ENCODE measurements at places on chromosomes 2 and 18.

DNA sequence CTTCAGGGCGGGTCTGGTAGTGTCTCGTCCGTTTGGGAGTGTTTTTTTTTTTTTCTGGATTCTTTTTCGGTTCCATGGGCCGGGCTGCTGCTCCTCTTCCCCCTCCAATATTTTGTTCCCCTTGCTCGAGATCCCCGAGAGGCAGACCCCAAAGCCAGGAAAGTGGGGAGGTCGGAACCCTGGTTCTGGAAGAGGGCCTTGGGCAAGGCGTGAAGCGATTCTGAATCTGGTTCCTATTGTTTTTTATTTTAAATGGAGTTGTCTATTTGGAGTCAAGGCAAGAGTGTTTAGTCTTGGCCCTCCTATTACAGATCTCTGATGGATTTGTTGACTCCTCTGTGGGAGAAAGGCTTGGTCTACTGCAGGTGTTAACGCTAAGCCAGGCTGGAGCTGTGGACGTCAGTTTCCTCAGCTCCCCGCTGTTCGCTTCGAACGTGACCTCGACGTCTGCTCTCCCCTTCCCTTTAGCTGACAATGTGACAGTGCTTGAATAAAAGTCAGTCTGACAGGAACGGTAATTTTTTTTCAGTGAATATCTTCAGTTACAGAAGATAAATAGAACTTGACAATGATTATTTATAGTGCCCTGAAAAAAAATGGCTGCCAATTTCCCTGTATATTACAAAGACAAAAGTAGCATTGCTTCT is 683 bp upstream of the DNAJC27 start:
- DNase-seq, result peak; percentile 65

DNA sequence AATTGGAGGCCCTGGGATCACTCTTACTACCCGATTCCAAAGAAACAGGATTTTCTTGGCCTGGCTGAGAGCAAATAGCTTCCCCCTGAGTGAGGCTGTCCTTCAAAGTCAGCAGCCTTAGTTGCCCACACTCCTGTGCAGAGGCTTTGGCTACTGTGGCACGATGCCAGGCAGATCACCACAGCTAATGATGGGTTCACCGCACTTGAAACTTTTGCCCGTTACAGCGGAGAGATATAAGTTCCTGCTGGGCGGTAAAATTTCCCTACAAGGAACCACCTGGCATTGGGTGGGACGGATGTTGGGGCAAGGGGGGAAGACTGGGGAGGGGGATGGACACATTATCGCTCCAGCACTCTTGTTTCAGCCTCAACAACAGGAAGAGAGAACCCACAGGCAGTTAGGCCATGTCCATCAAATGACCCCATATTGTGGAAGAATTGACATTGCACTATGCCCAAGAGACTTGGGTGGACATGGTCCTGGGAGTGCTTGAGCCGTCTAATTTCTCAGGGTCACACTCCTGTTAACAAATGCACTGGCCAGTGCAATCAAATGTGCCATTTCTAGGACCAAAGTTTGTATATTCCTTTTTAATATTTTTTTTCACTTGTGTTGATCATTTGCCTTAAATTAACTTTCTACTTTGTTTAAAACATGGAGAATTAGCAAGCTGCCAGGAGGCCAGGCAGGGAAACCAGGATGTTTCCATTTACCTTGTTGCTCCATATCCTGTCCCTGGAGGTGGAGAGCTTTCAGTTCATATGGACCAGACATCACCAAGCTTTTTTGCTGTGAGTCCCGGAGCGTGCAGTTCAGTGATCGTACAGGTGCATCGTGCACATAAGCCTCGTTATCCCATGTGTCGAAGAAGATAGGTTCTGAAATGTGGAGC is 4.4 kb downstream of the IL1B start:
- no peak for DNase-seq

DNA sequence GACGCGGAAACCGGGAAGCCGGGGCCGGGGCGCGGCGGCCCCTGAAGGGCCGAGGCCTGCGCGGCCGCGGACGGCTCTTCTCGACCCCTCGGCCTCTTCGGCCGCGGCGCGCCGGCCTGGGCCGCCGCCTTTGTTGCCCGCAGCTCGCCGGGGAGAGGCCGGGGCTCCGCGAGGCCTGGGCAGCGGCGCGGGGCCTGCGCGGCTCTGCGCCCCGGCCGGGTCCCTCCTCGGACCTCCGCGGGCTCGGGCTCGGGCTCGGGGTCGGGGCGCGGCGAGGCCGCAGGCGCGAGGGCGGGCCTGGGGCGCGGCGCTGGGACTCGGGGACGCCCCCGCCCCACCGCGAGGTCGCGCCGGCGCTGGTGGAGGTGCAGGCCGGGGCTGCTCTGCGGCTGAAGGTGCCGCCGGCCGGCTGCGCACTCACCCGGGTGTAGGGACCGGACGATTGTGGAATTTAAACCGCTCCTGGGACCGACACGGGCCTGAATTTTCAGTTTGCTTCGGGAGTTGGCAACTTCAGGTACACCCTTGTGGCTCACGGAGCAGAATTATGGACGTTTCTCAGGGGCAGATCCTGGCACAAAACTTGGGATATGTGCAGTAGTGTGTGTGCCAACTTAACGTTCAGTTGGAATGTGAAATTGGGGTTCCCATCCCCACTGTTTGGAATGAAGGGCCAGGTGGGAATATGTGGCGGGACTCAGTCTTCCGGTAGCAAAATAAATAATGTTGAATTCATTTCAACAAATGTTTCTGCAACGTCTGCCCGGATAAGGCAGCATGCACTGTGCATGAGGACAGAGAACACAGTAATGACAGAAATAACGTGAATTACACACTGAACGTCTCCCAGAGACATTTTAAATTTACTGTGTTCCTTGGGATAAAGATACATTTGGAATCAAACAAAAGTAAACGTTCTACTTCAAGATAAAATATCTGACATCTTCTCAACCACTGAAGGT is 787 bp downstream of the SOCS6 start:
- DNase-seq, result peak; percentile 53

DNA sequence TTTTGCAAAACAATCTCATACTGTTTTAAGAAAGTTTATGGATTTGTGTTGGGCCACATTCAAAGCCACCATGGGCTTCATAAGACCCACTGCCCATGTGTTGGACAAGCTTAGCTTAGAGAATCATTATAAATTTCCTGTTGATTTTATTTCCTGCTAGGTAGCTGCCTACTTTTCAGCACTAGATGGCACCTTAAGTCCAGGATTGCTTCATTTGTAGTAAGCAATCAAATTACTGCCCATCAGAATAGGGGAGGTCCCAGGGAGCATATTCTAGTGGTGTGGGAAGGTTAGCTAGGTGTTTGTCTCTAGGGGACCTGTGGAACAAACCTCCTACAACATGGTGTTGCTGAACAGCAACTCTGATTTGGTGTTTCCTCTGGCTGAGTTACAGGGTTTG is 11.0 kb upstream of the DCDC2C start:
- no peak for DNase-seq

DNA sequence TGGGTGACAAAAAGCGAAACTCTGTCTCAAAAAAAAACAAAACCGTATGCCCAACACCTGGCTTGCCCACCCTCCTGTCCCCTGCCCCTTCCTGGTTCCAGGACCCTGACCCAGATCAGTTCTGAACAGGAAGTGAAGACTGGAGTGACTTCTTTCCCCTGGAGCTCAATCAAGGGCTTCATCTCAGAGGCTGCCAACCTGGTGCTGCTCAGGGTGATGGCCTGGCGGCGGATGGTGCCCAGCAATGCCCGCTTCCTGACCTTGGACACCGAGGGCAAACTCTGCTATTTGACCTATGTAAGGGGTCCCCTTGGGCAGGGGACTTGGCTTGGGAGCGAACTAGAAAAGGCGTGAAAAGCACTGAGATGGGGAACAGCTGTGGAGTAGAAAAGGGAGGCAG is 5.9 kb downstream of the CATIP start:
- DNase-seq, result no peak

DNA sequence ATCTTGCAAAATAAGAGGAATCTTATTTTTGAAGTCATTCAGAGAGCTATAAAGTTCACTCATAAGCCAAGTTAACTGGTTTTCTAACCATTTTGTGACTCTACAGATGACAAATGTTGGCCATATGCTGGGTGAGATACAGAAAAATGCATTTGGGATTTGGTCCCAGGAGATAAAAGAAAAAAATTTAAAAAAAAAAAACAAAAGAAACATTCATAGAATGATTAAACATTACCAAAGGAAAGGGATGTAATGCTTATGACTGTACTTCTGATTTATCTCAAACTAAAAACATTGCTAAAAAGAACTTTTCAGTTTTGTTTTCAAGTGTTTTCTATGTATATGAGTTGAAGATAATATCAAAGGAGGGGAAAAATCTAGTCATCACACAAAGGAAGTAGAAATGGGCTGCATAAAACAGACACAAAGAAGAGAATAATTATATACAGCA is 43.1 kb downstream of the PELI1 start:
- DNase-seq, result no peak

GRCh38 chr2:11976073-11976472 is 229.6 kb downstream of the LPIN1 start:
- DNase-seq, result no peak

GRCh38 chr2:136527560-136527959 is 237.8 kb upstream of the THSD7B start:
- no peak for DNase-seq

DNA sequence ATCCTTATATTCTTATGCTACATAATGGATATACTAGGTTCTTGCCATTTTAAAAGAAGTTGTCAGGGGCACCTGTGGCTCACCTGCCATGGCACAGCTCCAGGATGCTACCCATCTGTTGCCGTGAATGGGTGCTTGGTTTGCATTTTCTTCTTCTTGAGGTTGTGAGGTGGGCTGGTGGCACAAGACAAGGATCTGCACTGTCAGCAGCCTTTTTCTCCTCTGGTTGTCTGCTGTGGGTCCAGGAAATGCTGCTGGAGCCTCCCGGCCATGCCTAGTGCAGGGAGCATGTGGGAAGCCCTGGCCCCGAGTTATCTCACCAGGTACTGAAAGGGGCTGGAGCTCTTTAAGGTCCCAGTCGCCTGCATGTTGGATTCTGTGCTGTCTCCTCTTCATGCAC is 2.6 kb downstream of the IL1R1 start:
- DNase-seq, result no peak

GRCh38 chr18:12701161-12701560 is 1.4 kb downstream of the CEP76 start:
- no peak for DNase-seq

GRCh38 chr2:172937884-172938712 is 137.5 kb upstream of the MAP3K20 start:
- DNase-seq, result no peak

DNA sequence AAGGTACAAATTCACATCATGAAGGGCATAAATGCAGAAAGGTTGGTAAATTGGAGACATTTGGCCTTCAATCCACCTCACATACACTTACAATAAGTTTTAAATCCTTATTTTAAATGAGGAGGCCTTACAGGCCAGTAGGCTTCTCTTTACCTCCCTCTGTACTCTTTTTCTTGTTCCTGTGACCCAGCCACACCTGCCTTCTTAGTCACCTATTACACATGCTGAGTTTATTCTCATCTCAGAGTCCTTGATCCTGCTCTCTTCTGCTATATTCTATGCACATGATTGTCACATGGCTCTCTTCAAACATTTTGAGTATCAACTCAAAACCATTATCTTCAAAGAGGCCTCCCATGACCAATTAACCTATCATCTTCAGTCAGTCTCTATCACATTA is 491.5 kb downstream of the SATB2 start:
- no peak for DNase-seq

GRCh38 chr2:143675021-143675420 is 545.8 kb downstream of the ARHGAP15 start:
- no peak for DNase-seq

DNA sequence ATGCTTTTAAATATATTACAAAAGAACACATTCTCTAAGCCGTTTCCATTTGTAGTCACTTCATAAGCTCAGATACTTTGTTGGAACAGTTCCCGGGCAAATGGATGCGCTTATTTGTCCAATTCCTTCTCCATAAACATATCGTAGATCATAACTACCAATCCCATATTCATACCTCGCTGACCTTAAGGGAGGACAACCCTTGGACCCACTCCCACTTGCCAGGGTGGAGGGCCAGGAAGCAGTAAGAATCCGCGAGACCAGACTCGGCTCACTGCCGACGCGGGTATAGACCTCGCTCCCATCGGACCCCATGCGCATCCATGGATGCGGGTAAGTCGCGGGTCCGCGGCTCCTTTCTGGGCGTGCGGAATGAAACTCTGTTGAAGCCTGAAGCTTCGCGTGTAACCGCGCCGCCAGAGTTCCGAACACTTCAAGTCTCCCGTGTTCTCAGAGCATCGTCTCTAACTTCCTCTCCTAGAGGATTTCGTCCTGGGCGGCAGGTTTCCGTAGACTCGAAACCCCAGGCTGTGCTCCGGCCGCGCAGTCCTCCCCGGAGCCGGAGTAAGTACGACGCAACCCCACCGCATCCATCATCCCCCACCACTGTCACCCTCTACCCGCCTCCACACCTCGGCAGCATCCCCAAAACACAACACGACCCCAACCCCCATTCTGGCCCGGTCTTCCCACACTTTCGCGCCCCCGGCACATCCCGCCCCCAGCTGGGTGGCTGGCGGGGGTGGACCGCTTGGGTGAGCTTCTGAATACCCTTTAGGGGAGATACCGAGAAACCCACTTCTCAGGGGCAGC is 1.1 kb downstream of the DSC3 start:
- peak; percentile 23 for DNase-seq

DNA sequence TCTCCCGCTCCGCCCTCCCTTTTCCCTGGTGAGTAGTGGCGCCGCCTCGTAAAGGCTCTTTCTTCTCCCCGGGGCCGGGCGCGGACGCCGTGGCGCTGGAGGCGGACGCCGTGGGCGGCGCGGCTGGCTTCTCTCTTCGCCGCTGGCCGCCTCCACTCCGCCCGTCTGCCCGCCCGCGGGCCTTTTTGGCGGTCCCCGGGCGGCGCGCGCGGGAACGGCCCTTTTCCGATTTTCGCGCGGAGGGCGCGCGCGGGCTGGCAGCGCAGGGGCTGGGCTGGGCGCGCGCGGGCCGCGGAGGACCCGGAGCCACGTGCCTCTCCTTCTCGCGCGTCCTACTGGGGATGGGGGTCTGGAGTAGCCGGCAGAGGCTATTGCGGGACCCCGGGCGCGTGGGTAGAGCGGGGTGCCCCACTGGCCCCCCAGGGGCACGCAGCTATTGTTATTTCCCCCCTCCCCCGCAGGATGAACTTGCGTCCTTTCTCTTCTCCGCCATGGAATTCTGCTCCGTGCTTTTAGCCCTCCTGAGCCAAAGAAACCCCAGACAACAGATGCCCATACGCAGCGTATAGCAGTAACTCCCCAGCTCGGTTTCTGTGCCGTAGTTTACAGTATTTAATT is 472 bp downstream of the SLC20A1 start:
- peak; percentile 49 for DNase-seq

DNA sequence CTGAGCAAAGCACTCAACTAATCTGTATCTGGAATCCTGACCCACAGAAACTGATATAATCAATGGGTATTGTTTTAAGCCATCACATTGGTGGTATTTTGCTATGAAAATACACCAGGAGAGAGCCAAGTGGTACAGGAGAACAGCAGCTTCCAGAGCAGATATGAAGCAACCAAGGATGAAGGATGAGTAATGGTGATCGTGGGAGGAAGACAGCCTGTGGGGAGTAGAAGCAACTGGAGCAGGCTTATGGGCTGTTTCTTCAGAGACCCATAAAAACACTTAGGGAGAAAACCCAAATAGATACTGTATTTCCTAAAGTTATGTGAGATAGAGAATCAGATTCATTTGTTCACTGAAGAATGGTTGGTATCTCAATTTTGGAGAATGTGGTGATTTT is 330.8 kb downstream of the NUP35 start:
- no peak for DNase-seq

GRCh38 chr18:79378536-79379250 is 17.0 kb upstream of the NFATC1 start:
- peak; percentile 92 for DNase-seq
